ENCODE measurements at places on chromosomes 3 and 15. TPM values are rescaled to one million over a fixed set of nuclear protein-coding genes. Genes with fewer than 3 reads are reported as not detected.

DNA sequence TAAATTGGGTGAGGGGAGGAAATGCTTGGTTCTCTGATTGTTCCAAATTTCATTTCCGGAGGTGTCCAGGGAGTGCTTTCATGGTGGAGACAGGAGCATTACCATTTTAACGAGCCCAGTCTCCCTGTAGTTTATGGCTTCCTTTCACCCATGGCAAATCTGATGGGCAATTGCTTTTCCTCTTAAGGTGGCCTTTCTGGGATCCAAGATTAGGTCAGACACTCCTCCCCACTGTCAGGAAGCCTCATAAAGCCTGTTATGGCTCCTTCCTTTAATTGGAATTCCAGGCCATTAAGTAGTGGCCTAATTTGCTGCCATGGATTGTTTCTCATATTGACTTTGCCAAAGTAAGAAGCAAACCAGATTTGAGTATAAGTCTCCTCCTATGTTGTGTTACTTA, 157.8 kb downstream of the PDCD6IP start:
- DNase-seq = no peak

DNA sequence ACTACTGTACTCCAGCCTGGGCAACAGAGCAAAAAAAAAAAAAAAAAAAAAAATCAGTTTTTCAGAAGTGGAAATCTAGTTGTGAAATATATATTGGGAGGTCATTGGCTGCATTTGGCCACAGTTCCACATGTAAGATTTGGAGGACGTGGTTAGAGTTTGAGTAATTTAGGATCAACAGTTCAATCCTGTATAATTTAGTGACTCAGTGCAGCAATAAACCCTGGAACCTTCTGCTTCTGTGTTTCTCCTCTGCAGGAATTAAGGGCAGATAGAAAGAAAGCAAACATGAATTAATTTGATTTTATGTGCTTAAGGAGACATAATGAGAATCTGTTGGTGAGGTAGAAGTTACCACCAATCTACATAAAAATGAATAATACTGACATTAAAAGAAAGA, 347.0 kb downstream of the PTPRG start:
- DNase-seq = no peak

- DNase-seq = no peak
Observed at GRCh38 chr15:91047545-91048199, 25.3 kb upstream of the VPS33B start.

DNA sequence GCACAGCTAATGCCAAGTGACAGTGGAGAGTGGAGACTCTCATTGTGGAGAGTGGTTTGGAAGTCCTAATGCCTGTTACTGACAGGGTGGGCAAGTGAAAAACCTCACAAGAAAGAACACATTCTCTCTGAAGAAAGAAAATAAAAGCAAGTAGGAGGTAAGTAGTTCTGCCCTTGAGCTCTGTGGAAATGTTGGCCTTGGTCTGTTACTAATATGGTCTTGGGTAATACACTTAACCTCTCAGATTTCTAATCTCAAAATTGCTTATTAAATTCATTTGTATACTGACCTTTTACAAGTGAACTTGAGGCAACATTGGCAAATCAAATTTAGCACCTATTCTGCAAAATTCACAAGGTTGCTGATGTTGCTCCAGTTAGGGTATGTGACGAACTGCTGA, 291.6 kb upstream of the CBLB start:
- no peak for DNase-seq

- no peak for DNase-seq
Observed at GRCh38 chr3:102980355-102980696, 545.5 kb downstream of the ZPLD1 start.

DNA sequence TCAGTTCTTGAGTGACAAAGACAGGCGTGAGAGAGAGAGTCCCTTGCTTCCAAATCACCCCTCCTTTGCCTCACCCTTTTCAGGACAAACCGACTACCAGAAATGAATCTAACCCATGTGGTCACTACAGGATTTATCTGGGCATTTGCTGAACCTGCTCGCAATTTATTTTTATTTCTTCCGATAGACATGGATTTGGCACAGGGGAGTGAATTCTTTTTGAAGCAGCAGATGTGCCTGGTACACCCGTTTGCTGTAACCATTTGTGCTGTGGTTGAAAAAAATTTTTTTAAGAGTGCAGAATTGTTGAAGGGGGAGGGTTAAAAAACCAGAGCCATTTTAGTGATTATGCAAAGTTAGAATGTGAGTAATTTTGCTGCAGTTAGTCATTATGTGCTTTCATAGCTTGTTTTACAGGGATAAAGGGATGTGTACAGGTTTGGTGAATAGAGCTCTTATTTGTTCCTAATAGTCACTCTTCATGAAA, 442.0 kb downstream of the LPP start:
- DNase-seq = no peak

DNA sequence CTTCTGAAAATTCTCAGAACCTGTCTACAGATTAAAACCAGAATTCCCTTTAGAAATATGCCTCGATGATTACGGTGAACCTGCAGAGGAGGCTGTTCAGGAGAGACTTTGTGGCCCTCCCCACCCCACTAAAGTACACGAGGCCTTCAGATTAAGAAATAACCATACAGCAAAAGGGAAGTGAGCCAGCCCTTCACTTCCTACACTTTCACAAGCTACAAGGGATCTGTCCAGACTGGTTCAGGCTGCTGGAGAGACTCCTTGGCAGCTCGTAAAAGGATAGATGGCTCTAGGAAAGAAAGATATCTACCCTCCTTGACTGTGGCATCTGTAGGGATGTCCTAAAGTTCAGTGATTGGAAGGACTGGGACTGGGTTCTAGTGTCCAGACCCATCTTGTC, 102.6 kb downstream of the ALDH1A2 start:
- no peak for DNase-seq

DNA sequence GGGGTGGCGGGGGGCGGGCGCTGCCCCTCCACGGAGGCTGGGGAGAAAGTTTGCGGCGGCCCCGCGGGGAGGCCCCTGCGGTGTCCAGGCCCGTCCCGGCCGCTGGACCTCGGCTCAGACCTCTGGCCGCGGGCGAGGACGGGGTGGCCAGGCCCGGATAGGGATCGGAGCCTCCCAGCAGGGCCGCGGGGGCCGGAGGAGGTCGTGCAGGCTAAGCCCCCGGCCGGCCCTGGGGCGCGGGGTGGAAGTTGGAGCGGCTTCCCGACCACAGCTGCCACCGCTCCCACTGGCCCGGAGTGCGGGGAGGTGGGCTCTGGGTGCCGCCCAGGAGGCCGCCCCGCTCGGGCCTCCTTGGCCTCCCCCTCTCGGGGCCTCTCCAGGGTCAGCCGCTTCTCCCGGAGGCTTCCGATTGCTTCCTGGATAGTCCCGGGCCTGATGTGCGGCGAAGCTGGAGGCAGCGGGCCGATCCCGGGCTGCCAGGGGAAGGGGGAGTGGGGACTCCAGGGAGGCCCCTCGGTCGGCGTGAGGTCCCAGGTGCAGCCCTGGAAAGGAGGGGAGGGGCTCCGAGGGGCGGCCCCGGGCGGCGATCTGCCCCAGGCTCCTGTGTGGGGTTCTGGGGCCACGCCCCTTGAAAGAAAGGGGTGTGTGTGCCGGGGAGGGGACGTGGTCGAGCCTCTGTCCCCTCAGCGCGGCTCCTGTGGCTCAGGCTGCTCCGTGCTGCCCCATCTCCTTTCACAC, 907 bp downstream of the PLXNA1 start:
- no peak for DNase-seq

DNA sequence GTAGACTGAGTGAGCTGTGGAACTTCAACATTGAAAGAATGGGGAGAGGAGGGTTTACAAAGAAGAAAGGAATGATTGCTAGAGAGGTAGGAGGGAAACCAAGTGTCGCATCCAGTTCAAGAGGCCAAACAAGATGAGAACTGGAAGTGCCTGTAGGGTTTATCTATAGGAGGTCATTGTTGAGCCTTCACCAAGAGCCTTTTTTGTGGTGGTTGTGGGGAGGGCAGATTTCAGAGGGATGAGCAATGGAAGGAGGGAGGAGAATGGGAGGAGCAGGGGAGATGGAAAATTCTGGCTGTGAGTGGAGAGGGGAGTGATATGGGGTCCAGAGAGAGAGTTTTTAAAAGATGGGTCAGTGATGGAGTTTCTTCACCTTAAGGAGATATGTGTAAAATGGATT, 8.5 kb downstream of the PDIA5 start:
- no peak for DNase-seq

DNA sequence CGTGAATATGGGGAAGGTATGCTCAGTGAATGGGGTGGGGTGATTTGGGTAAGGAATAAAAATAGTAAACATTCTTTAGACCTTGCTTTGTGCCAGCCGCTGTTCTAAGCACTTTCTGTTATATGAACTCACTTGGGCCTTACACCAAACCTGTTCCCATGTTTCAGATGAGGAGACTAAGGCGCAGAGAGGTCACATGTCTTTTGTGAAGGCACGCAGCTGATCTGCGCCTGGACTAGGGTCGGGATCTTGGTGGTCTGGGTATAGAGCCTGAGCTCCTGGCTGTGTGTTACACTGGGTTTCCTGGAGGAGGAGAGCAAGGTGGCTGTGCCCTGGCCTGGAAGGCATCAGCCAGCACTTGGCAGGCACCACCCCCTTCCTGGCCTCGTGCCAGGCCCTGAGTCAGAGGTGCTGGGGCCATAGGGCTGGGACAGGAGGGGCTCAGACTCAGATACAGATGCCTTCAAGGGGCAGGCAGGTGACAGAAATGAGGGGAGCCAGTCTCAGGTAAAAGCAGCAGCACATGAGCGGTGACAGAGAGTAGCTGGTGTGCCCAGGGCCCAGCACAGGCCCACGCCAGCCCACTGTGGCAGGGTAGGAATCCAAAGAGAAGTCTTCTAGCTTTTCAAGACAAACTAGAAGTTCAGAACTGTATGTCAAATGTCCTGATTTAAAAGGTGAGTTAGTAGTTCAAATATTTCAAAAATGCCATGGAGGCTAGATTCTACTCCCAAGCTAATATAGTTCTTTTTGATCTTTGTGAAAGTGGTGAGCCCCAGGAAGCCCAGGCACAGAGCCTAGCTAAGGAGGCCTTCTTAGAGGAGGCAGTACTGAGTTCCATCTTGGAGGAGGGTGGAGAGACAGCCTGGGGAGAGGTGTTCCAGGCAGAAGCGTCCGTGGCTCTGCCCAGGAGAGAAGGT, 83.1 kb downstream of the DNAJB8 start:
- peak; percentile 36 for DNase-seq

GRCh38 chr15:88681610-88682221, 42.9 kb downstream of the ISG20 start:
- DNase-seq = no peak

- DNase-seq = no peak
Observed at GRCh38 chr15:53549697-53550305, 209.7 kb downstream of the WDR72 start.

DNA sequence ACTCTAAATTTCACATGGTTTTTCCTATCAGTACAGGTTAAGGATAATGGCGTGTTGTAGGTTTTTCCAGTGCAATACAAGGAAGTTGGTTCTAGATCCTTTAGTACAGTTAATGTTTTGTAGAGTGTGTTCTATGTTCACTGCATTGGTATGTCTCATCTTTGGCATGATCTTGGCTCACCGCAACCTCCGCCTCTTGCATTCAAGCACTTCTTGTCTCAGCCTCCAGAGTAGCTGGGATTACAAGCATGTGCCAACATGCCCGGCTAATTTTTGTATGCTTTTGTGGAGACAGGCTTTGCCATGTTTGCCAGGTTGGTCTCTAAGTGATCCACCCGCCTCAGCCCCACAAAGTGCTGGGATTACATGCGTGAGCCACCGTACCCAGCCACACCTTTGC, 30.4 kb downstream of the SNRPN start:
- DNase-seq = no peak

DNA sequence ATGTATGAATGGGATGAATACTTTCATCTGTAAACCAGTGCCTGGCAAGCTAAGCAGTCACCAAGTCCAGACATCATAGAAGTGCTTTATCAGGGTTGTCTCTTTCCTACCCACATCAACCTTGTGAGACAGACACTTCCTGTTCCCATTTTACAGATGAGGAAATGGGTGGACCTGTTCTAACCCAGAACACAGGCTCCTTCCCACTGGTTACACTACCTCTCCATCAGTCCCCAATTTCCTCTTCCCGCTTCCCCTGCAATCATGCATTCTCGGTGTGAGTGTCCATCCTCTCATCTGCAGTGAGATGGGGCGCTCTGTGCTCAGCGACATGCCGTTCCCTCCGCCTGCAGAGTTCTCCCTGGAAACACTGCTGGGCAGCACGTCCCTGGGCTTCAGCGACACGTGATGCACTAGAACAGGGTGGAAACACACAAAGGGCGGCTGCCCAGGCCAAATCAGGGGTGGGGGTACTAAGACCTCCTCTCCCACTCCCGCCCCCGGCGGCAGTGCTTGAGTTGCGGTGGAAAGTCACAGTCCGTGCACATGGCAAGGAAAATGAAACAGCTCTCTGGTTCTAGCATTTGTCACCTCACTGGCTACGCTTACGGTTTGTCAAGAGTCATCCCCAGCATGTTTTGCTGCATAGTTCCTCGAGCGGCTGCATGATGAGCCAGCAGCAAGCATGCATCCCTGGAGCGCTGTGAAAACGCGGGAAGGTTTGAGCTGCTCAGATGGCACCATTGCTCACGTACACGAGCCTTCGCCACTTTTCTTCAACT, 201.1 kb downstream of the ADAMTS17 start:
- no peak for DNase-seq

DNA sequence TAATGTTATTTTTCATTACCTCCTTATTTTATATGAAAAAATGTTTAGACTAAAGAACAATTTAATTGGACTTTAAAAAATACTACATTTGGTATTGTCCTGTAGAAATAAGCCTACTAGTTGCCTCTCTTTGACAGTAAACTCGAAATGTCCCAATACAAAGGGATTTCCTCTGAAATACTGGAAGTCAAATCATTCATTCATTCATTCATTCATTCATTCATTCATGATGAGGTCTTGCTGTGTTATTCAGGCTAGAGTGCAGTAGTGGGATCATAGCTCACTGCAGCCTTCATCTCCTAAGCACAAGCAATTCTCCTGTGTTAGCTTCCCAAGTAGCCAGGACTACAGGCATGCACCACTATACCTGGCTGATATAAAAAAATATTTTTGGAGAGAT, 50.6 kb upstream of the PYGO1 start:
- DNase-seq = no peak

- DNase-seq = no peak
Observed at GRCh38 chr3:53185761-53186465, 24.9 kb downstream of the PRKCD start.

DNA sequence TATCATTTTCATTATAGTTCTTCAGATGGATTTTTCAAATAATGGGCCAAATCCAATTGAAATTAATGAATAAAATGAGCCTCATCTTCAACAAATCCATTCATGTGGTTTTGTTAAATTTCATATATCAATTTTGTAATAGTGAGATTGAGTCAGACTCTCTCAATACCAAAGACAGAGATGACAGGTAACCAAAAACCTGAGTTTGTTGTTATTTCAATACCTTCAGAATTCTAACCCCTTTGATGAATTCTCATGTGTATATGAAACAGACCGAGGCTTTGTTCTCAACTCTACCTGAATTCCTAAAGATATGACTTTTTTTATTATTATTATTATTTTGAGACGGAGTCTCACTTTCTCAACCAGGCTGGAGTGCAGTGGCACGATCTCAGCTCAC, 92.8 kb downstream of the FOXP1 start:
- no peak for DNase-seq

Gene ST8SIA2
- 6.3 TPM for total RNA-seq

Gene C3orf80
- not detected for total RNA-seq

Gene FAM98B
- 7.8 TPM for total RNA-seq

Gene LMAN1L
- not detected for total RNA-seq

Gene CACNA1D
- total RNA-seq = 1.9 TPM

Gene TRIM42
- not detected for total RNA-seq

Gene TATDN2
- 14.0 TPM for total RNA-seq

Gene CIDEC
- not detected for total RNA-seq
